ENCODE measurements at places on chromosomes 2 and 18.

GRCh38 chr2:165698444-165698884 lies 95.6 kb downstream of the GALNT3 start:
- DNase-seq = peak; percentile 61

- no peak for DNase-seq
Measured at GRCh38 chr18:686339-687111, 25.9 kb downstream of the ENOSF1 start.

- no peak for DNase-seq
Measured at GRCh38 chr2:217366266-217366895, 506.5 kb upstream of the TNP1 start.

DNA sequence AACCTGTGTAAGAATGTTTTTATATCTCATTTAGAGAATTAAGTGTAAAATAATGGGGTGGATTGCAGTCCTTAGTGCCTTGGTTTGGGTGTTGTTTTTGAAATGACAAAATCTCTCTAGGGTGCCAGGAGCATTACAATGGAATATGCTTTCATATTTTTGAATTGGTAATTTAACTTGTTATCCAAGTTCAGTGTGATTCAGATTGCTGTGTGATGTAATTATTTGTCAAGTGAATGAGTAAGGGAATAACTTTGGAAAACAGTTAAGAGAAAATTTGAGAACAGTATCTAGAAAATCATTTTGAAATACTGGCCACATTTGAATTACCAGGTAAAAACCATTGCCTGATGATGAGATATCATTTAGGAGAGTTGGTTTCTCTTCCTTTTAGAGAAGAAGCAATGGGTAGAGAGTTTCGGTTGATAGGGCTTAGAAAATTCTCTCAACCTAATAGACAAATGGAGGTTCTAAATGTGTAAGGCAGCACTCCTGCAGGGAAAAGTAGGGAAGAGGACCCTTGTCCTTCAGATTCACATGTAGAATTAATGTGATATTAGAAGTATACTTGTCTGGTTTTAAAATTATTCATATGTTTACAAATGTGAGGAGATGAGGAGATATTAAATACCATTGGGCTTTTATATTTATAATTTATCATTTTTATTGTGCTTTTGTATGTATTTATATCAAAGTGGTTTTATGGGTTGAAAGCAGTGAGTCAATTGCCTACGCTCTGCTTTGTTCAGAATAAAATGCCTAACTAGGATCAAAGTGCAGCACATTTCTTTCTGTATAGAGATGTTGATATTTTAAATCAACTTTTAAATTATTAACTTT lies 124.8 kb downstream of the PHLPP1 start:
- DNase-seq = no peak

DNA sequence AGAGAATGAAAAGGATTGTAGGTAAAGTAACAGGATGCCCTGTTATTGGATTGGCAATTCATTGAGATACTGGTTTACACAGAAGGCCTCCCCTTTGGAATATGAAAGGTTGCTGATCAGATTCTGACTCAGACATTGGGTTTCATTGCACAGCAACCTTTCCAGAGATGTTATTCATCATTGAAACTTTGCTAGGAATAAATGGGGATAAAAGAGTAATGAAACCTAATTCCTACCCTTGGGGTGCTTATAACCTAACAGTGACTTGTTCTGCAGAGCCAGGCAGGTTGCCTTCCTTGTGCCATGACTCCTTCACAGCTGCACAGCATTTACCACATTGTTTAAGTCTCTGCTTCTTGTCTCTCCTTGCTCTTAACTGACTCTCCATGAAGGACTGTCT lies 5.0 kb downstream of the NAB1 start:
- no peak for DNase-seq

DNA sequence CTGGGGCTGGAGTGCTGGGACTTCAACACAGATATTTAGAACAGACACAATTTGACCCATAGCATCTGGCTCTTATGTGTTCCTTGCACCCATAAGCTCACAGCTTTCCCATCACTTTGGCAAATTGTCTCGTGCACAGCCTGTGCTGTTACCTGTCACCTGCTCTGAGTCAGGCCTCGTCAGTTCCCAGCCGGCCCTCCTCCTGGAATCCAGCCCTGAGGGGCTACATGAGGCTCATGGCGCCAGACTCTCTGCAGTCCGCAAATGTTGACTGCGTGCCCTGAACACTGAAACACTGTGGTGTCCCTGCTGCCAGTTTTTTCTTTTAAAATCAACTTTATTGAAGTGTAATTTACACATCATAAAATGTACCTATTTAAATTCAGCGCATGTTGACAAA lies 65.4 kb upstream of the BZW1 start:
- DNase-seq = no peak

- DNase-seq = no peak
Measured at GRCh38 chr2:238558456-238559099, 131.9 kb downstream of the ASB1 start.

DNA sequence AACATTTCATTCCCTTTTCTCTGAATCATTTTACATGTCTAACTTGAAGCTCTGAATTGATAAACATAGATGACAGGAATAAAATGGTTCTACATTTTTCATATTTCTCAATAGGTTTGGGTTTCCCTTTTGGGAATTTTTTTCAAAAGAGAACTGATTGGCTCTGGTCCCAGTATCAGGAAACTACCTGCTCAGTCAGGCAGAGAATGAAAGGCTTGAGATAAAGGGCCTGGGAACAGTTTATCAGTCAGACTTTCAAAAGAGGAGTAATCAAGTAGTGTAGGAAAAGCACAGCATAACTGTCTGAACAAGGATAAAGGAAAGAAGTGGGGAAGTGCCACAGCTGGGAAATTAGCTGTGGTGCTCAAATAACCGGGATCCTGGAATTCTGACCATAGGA lies 28.3 kb upstream of the CCL20 start:
- no peak for DNase-seq
